Mesothelial cell of epicardium (in vitro differentiated cells): ENCODE measurements at places on chromosomes 5 and 9.

GRCh38 chr5:126098330-126099017 lies 324.7 kb upstream of the GRAMD2B start:
- DNase-seq: no peak

DNA sequence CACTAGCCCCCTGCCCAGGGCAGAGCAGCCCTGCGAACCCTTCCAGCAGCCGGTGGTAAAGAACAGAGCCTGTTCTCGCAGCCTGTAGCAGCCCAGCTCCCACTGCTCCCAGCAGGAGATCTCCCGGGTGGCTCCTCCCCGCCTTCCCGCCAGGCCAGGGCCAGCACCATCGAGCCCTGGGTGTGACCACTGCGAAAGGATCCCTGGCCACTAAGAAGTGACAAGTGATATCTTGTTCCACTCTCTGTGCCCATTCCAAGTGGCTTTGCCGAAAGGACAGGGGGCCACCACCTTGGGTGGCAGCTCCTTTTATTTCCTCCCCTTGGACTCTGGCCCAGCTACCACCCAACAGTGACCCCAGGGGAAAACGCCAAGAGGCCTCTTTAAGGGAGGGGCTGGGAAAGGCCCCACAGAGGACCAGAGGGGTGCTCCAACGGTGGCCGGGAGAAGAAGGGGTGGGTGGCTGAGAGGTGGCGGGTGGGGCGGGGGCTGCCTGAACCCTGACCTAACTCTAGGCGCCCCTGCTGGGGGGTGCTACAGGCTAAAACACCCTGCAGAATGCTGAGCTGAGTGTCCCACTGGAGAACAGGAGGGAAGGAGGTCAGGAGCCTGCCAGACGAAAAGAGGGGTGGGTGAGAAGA lies 1.6 kb downstream of the NACC2 start:
- DNase-seq: no peak

GRCh38 chr5:171299228-171299627 lies 9.8 kb upstream of the TLX3 start:
- DNase-seq: no peak

DNA sequence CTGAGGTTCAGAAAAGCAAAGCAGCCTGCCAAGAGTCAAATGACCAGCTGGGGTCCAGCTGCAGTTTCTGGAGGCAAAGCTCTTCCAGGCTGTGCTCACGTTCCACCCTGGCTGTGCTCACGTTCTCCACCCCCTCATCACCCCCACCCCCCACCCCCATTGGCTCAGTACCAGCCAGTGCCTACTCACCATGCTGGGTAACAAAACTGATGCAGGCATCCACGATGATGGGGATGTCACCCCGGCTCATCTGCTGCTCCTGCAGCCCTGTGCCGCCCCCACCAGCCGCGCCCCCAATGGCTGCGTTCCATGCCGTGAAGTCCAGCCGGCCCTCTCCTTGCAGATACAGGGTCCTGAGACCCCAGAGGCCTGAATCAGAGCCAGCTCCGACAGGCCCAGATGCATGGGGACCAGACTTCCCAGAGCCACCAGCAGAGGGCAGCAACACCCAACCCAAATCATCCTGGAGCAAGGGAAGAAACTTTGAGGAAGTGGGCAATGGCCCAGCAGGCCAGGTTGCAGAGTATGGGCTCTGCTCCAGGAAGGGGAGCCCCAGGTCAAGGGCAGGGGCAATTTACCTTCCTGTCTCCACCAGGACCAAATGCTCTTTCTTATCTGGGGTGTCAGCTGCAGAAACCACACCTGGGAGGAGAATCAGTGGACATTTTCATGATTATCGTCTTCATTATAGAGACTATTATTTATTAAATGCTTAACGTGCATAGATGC lies 13.7 kb upstream of the FCHSD1 start:
- DNase-seq: peak; percentile 86

DNA sequence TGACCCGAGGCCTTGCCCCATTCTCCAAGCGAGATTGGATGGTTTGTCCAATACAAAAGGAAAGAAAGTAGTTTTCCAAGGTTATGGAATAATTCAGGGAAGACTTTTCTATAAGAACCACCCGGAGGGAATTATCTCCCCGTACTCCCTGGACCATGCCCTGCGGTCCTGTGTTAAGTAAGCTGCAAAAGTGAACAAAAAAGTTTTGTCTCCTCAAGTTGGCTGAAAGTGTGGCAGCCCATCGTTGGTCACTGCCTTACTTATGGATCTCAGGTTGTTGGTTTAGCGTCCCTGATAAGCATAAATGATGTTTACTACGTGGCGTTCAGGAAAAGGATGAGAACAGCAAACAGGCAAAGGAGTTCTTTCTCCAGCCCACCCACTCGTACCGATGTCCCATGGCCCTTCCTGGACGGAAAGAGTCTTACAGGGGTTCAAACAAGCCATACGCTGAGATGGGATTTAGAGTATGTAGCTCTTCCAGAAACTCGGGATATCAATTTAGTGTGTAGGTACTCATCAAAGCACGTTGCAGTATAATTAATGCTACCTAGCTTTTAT lies 413 bp upstream of the AUH start:
- DNase-seq: no peak

DNA sequence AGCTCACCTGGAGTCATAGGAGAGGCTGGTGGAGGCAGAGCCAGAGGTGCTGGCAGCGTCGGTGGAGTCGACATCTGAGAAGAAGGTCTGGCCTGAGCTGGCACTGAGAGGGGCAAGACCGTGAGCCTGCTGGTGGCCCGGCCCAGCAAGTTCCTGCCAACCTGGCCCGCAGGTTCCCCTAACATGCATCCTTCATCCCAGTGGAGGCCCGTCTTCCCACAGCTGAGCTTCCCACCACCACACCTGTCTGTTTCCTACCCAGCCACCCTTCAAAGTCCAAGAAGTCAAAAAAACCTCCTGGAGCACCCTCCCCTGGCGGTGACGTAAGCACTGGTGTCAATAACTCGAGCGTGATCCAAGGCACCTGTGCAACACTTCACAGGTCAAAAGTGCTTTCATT lies 16.9 kb downstream of the PHF19 start:
- DNase-seq: no peak

- no peak for DNase-seq
Measured at GRCh38 chr5:76874088-76874581, 24.3 kb downstream of the S100Z start.

- no peak for DNase-seq
Measured at GRCh38 chr5:151949701-151950308, 25.2 kb upstream of the GLRA1 start.

DNA sequence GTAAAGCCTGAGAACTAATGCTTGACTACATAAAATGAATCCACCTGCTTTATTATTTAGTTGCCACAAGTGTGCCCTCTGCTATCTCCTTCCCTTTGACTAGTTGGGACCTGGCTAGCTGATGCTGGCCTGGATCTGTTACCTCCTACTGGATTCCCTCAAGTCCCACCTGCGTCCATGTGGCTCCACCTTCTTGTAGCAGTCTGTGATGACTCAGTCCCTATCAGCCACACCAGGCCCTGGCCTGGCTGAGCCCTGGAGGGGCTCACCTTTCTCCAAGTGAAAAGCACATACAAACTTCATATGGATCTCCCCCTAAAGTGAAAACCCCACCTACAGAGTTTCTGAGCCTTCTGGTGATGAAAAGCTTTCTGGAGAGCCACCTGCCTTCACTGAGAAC lies 611.4 kb downstream of the SEMA5A start:
- no peak for DNase-seq

DNA sequence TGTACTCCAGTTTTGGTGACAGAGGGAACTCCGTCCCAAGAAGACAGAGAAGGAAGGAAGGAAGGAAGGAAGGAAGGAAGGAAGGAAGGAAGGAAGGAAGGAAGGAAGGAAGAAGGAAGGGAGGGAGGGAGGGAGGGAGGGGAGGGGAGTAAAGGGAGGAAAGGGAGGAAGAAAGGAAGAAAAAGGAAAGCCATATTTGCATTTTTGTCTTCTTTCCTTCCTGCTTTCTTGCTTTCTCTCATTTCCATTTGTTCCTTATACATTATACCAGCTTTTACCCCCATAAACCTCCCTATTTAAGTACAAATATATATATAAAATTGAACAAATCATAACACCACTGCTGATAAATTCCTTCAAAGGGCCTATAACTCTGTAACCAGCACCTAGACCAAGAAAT lies 151.8 kb downstream of the SMC2 start:
- no peak for DNase-seq

- DNase-seq: no peak
Measured at GRCh38 chr9:72681283-72681630, 159.8 kb downstream of the TMC1 start.

- no peak for DNase-seq
Measured at GRCh38 chr5:146273109-146273508, 65.5 kb upstream of the POU4F3 start.

- DNase-seq: no peak
Measured at GRCh38 chr5:133962131-133962530, 6.3 kb downstream of the C5orf15 start.

DNA sequence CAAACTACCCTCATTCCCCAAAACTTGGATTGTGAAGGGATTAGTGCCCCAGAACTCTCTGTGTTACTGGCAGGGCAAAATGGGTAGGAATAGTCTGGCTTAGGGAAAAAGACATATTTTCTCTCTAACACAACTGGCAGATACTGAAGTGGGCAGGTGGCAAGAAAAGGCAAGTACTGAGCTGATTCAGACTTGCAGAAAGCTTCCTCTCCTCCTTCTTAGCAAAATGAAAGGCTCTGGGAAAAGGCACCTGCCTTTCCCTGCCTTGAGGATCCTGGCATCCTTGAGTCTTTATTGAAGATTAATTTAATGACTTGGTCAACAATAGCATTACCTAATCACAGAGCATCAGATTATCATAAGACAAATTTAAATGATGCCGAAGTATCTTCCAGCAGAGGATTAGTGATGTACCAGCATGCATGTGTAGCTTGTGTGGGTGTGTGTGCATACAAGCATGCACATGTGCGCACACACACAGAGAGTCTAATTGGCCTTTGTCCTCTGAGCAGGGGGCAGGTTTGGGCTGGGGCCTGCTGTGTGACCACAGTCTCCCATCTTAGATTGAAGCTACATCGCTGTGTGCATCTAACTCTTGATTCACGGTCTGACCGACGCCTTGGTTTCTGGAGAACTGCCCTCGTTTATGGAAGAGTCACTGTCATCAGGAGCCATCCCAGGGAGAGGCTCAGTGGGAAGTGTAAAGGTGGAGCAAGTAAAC lies 294.8 kb downstream of the AOPEP start:
- DNase-seq: no peak

DNA sequence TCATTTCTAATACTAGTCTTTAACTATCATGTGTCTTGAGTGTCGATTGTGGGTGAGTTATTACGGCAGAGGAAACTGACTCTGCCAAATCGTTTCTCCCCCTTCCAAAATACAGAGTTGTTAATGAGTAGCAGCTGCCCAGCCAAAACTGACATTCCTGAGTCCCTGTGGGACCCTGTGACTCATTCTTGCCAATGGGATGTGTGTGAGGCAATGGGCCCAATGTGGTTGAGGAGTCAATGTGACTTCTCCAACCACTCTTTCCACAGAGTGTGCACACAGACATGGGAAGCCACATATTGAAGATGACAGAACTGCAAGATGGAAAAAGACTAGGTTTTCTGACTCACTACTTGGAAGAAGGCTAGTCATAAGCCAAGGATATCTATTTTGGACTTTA lies 434.7 kb downstream of the DTWD2 start:
- no peak for DNase-seq

GRCh38 chr9:29214154-29214689 lies 1640.9 kb upstream of the C9orf72 start:
- DNase-seq: peak; percentile 49

DNA sequence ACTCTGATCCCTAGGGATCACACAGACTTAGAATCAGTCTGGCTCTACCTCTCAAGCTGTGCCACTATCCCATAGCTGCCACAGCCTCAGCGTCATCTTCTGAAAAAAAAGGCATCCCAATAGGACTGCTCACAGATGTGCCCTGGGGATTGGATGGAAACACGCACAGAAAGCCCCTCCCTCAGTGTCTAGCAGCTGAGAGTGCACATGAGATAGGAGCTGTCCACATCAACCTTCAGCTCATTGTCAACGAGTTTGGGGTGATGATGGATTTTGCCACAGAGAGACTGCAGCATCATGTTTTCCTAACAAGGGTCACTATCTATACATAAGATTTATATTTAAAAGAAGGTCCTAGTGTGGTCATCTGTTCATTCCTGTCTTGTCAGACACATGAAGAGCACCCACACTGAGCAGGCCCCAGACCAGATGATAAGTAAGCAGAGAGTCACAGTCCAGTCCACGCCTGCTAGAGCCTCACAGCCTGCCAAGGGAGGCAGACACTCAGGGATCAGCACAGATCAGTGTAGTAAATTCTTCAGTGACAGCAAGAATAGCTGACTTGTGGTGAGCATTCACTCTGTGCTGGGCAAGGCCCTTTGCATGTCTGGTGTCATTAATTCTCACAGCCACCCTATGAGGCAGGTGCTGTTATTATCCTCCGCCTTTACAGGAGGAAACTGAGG lies 25.8 kb downstream of the AFAP1L1 start:
- no peak for DNase-seq

DNA sequence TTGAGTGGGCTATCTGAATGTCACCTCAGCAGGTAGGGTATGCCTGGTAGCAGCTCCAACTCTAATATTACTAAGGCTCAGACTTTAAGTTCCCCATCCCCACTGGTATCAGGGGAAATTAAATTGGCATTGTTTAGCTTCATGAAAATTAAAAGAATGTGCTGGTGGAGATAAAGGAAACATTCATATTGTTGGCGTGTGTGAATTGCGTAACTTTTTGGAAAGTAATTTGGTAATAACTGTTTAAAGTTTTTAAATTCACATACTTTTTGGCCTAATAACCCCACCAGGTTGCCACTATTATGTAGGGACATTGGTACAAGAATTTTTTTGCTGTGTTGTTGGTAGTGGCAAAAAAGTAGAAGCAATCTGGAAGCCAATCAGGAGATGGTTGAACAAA lies 29.4 kb downstream of the TNPO1 start:
- no peak for DNase-seq

GRCh38 chr9:69211424-69212036 lies 37.5 kb downstream of the TJP2 start:
- no peak for DNase-seq

DNA sequence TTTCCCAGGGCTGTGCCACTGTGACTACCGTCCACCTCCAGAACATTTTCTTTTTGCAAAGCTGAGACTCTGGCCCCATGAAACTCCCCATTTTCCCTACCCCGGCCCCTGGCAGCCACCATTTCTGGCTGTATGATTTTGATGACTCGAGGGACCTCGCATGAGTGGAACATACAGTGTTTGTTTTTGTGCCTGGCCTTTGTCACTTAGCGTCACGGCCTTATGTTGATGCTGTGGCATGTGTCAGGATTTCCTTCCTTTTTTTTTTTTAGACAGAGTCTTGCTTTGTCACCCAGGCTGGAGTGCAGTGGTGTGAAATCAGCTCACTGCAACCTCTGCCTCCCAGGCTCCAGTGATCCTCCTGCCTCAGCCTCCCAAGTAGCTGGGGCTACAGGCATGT lies 42.7 kb downstream of the ASS1 start:
- no peak for DNase-seq

GRCh38 chr5:25909163-25909562 lies 1129.2 kb downstream of the CDH9 start:
- no peak for DNase-seq

GRCh38 chr9:37082214-37082765 lies 38.1 kb upstream of the ZCCHC7 start:
- no peak for DNase-seq
